Left ventricle myocardium superior (tissue), 1 donor: ENCODE measurements at places on chromosomes 1 and 21. TPM values are rescaled to one million over a fixed set of nuclear protein-coding genes. Genes with fewer than 3 reads are reported as not detected.

- DNase-seq: no peak
Observed at GRCh38 chr1:202367271-202367670, 18.8 kb downstream of the PPP1R12B start.

DNA sequence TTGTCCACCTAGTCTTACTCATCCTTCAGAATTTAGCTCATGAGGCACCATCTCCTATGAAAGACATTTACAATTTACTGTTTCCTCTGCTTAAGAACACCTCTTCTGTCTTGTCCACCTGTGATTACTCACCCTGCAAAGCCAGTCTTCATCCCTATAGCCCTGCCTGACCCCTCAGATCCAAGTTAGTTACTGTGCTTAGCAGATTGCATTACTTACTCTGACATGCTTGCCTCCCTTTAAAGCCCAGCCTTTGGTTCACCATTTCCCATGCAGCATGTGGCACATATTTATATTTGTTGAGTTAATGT is 60.9 kb upstream of the VCAM1 start:
- DNase-seq: no peak

DNAI4 gene
- 8.4 TPM for total RNA-seq

EPHX1 gene
- total RNA-seq: 76.8 TPM

DNA sequence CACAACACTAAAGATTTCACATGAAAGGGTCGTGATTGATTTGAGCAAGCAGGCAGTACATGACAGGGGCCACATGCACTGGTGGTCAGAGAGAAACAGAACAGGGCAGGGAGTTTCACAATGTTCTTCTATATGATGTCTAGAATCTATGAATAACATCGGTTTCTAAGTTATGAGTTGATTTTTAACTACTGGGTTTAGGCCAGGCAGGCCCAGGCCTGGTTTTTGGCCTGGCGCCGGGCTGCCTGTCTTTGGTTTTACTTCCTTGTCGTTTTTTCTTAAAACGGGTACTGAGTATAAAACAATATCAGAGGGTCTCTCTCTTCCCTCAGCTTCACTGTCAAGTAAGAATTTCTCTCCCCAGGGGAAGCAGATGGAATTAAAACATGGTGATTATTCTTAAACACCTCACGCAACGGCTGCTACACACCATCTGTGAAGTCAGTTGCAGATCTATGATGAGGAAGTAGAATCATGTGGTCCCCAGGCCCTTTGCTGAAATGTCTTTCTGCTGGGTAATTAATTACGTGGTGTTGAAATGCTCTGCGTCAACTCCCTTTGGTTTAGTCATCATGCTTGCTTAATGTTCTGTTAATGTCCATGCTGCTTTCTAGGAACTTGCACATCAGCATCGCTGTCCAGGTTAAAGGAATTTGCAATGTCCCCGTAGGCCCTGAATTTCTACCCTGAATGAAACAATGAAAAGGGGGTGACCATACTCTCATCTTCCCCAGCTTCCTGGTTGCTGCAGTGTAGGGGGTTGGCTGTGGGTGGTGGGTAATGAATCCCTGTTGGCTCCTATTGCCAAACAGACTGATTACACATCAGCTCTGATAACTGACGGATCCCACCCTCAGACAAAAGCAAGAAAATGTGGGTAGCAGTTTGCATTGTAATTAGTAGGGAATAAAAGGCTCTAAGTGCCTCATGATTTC is 70.3 kb downstream of the SERINC2 start:
- DNase-seq: no peak

DNA sequence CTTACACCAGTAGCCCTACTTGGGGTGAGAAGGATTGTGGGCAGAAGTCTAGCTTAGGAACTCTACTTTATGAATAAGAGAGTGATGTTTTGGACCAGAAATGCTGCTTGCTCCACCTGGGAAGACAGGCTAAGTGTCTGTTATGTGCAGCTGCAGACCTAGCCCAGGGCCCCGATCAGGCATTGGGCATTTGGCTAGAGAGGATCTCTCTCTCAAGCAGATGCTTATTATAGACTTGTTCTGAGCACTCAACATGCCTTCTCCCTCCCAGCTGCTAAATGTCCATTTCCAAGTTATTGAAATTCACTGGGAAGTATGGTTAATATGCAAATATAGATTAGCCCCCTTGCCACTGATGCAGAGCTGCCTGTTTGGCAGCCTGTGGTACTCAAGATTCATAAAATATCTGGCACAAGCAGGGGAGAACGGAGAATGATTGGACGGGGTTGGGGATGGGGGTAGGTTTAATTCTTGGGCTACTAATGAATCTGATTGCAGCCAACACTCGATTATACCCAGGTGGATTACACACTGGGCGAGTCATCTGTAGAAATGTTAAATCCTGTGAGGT is 115.9 kb downstream of the KCND3 start:
- no peak for DNase-seq

RIPK4 gene
- total RNA-seq: 0.17 TPM

- no peak for DNase-seq
Observed at GRCh38 chr1:223143537-223144248, 645 bp upstream of the TLR5 start.

ZNF436 gene
- total RNA-seq: 12.4 TPM
